HepG2 (cell line): ENCODE measurements at places on chromosomes 1 and 21.

- no peak for DNase-seq
Observed at GRCh38 chr1:156998840-156999500, 46.6 kb downstream of the ARHGEF11 start.

DNA sequence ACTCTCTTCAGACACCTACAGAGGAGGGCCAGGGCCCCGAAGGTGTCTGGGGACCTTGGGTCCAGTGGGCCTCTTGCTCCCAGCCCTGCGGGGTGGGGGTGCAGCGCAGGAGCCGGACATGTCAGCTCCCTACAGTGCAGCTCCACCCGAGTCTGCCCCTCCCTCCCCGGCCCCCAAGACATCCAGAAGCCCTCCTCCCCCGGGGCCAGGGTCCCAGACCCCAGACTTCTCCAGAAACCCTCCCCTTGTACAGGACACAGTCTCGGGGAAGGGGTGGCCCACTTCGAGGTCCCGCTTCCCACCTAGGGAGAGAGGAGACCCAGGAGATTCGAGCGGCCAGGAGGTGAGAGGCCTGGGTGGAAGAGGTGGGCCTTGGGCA lies 3.7 kb downstream of the ADAMTSL4 start:
- no peak for DNase-seq

- no peak for DNase-seq
Observed at GRCh38 chr1:36673202-36673601, 190.5 kb upstream of the CSF3R start.

- no peak for DNase-seq
Observed at GRCh38 chr1:223853275-223853674, 7.5 kb upstream of the TP53BP2 start.

DNA sequence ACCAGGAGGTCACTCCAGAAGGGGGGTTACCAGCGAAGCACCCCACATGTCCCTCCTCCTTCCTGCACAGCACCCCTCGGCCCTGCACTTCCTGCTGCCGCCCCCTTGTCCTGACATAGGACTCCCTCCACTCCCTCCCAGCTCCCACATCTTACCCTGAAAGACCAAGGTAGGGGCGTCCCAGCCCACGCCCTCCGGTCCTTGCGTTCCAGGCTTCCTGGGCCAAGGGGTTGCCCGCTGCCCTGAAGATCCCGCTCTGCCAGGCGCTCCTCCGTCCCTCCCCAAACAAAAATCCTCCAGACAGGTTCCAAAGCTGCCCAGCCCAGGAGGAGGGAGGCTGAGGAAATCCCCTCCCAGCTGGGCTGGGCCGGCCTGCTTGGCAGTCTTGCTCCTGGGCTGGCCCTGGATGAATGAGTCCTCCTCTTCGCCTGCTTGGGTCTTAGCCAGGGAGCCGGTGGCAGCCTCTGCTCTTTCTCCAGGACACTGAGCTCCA lies at the start of gene RHBDL2:
TSS of gene RHBDL2 (minus strand) at position 304 of the 493 bp plus-strand sequence. CDS start 22,618 bp downstream, outside the sequence.
- DNase-seq: no peak

GRCh38 chr1:221543529-221544120 lies 198.3 kb downstream of the DUSP10 start:
- DNase-seq: no peak

GRCh38 chr1:2459757-2460156 lies 16.3 kb upstream of the PLCH2 start:
- no peak for DNase-seq

- DNase-seq: no peak
Observed at GRCh38 chr1:233735331-233735730, 121.4 kb downstream of the KCNK1 start.

DNA sequence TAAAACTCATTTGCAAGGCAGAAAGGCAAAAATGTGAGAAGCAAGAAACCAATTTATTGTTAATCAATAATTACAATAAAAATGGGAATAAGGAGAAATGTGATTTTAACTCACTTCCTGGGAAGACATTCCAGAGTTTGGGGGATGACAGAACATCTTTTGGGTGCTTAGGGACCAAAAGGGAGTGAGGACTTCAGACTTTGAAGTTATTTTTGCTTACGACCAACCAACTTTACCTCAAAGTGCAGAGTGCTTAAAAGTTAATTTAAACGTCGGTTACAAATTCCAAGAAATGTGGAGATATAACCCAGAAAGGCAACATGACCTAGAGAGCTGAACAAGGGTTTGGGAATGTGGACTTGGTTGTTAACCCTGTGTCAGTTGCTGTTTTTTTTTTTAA lies 234.5 kb upstream of the C1orf105 start:
- DNase-seq: no peak

DNA sequence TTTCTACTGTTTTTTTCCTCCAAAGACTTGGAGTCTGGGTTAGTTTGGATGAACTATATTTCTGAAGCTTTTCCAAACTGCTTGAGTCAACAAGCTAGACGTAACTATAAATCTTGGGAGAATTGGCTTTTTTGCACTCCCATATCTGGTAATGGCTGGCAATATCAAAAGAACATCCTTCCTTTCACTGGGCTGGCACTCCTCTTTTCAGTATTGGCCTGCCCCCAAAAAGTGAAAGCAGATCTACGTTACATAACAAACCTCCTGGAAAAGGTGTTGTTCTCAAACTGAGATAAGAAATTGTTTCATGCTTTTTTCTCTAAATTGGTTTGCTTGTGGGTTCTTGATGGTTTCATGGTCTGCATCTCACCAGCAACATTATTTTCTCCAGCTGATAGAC lies 499.3 kb downstream of the NEGR1 start:
- no peak for DNase-seq

DNA sequence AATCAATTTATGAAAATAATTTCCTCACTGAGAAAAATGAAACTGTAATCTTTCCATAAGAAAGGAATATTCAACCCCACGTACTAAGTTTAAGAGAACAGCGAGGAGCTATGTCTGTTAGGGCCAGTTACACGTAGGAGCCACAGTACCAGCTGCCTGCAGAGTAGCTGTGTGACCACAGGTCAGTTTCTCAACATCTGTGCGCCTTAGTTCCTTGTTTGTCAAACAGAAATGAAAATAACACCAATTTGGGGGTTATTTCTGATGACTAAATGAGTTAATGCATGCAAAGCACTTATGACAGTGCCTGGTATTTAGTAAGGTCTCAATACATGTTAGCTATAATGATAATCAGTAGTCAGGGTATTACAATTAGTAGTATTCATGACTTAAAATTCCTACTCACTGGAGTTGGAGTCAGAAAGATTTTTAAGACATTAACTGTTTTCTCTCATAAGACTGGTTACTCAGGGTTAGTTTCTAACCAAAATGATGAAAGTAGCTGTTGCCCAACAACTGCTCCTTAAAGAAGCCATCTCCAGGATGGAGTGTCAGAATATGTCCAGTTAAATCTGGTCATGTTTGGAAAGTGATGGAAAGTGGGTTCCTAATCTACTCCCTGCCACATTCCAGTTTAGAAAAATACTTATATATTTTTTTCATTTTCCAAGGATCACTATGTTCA lies 85.8 kb upstream of the ZNF648 start:
- no peak for DNase-seq

GRCh38 chr1:82491301-82492048 lies 690.7 kb downstream of the ADGRL2 start:
- DNase-seq: no peak

GRCh38 chr1:13921190-13921589 lies 221.2 kb downstream of the PRDM2 start:
- no peak for DNase-seq

- no peak for DNase-seq
Observed at GRCh38 chr1:232776526-232777106, 28.6 kb upstream of the MAP10 start.

DNA sequence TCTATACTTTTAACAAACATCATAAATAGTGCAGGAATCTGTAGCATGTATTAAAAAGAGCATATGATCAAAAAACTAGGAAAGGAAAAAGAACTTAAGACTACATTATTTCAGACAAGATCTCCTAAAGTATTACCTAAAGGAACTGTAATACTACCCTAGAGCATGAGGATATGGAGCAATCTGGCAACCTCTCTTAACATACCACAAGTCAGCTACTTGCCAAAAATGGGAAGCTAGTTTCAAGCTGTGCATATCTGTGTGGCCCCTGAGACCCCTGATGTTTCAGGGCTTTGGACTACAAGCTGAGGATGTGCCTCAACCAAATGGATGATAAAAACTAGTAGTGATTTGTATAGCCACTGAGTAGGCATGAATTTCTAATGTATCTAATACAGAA lies 525.6 kb downstream of the PTBP2 start:
- no peak for DNase-seq

DNA sequence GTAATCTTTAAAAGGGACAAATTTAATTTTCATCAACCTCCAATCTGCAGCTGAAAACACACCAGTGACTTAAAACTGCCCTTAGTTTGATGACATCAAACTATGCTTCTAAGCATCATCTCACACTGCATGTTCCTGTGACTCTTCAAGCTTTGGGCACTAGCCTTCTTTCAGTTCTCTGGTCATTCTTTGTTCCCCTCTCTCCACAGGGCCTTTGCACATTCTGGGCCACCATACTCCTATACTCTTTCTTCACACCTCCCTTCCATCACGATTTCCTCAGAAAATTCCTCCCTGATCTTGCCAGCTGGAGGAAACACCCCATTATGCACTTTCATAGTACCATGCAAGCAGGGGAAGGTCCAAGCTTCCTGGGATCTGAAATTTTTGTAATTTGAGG lies 77.6 kb upstream of the ZNF326 start:
- DNase-seq: no peak

- DNase-seq: no peak
Observed at GRCh38 chr21:21064353-21064752, 66.1 kb downstream of the NCAM2 start.

DNA sequence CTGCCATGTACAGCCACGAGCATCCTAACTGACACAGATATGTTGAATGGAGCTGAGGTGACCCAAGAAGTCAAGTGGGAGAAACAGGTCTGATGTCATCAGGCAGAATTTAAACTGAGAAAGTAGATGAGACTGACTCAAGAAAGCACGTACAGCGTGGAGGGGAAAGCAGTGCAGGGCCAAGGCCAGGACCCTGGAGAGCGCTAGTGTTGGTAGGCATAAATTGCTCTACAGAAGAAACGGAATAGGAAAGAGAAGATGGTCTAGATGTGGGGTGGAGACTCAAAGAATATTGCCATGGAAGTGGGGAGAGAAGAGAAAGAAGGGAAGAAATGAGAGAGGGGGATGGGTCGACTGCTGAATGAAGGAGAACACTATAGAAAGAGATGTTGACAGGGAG lies 45.3 kb upstream of the GJB5 start:
- DNase-seq: no peak

DNA sequence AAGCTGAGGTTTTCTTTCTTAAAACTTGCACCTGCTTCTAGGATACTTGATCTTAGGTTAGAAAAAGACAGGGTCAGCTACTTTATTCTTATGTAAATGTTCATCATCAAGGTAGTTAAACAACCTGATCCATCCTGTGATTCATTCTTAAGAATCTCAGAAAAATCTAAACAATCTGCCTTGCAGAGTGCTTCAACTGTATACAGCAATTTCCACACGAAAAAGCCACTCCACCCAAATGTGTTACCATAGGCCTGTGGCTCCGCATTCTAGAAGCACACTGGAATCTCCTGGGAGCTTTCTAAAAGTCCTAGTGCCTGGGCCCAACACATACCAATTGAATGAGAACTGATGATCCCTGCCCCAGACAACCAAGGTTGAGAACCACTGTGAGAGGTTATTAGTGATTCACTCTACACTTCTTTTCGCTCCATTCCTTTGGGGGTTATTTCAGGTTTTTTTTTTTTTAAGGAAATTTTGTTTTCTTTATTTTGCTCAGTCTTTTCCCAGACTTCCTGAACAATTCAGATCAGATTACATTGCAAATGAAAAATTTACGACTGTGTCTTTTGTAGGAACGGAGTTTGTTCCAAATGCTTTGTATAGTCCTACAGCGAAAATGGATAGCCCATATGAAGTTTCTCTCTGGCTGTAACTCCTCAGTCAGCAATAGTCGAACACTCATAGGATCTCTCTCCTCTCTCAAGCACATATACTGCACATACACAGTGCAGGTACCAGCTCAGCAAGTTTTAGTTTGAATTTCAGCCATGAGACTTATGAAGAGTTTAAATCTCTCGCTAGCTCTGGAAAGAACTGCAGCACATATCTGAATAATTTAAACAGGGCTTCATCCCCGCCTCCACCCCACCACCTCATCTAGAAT lies 16.1 kb downstream of the SMYD2 start:
- no peak for DNase-seq

DNA sequence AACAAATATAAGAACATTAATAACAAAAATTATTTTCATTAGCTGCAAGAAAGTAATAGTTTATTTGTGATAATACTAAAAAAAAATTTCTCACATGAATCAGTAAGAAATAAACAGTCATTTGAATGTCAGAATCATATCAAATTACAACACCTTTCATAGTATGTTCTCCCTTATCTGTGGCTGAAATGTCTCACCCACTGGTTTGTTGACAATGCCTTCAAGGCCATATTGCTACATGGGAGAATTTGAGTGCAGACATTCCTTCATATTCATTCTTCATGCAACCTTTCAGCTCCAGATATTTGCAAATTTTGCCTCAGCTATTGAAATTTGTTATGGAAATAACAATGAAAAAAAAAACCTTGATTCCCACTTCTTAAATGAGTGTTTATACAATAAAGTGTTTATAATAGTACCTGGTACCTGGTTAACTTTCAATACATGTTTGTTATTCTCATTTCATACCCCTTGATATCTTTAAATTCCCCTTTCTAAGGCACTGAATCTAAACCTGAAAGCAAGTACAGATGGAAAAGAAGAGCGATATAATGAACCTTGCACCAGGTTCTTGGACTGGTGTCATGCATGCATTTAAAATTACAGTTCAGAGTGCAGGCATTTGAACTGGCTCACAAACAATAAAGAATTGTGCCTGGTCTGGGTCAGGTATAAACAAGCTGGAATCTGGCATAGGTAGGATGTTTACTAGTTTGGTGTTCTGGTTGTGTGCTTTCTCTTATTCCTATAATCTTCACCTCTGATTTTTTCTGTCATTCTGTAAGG lies 242.2 kb upstream of the ADGRL2 start:
- peak; percentile 2 for DNase-seq

DNA sequence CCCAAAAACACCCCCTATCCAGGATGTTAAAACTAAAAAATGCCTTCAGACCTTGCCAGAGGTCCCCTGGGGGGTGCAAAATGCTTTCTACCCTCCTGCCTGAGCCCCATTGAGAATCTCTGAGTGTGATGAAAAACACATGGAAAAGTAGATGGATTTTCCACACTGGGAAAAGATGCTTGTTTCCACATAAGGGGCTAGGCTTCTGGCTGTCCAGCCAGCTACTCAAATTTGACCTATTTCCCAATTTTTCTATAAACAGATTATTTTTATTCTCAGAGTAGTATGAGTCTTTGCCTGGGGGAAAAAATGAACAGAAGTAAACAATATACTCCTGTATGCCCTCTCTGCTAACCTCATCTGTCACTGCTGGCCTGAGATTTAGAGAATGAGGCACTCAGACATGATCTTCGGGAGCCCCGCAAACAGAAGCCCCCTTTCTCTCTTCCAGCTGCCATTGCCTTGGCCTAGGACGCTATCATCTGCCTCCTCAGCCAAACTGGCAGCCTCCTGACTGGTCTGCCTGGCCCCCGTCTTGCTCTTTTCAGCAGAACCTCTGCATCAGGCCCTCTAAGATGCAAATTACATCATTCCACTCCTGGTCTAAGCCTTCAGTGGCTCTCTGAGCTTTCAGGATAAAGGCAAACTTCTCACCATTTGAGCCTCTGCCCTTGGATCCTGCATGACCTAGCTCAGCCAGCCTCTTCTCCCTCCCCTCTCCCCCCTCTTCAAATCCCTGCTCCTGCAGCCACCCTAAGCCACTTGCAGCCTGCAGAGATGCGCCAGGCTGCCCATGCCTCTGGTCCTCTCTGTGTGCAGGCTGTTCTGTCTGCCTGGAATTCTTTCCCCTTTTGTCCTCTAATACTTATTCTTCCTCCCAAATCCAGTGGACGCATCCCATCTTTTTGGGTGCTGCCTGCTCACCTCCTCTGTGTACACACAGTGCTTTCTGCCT lies 39.7 kb upstream of the TMEM125 start:
- DNase-seq: no peak

- DNase-seq: no peak
Observed at GRCh38 chr1:37714689-37715088, 22.4 kb downstream of the CDCA8 start.
